CD14-positive monocyte (primary cell): ENCODE measurements at places on chromosomes 4 and X.

GRCh38 chr4:10461091-10461849 is 4.0 kb upstream of the ZNF518B start:
- peak; percentile 79 for DNase-seq

DNA sequence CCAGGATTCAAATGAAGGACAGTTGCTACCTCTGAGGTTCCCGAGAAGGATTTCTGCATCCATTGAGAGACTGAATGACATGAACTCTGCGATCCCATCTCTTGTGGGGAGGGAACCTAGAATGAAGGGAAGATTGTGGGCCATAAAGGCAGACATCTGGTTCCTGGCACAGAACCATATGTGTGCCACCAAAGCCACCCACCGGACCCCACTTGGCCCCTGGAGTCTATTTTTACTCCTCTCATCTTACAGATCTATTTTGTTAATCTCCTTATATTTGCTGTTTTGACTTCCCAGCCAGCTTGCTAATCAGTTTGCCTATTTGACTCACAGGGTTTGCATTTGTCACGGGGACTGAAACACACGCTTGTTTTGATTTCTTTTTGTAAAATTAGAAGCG is 7.3 kb downstream of the SOD3 start:
- no peak for DNase-seq

DNA sequence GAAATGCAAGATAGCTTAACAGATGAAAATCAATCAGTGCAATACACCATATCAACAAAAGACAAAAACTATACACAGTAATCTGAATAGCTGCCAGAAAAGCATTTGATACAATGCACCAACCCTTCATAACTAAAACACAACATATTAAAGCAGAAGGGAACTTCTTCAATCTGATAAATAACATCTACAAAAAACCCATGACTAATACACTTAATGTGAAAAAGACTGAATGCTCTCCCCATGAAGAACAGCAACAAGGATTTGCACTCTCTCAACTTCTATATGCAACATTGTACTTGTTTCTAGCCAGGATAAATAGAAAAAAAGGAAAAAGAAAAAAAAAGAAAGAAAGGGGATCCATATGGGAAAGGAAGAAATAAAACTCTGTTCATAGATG is 139.7 kb downstream of the RBM47 start:
- no peak for DNase-seq

GRCh38 chrX:47523297-47523696 is 37.7 kb upstream of the ARAF start:
- peak; percentile 79 for DNase-seq

DNA sequence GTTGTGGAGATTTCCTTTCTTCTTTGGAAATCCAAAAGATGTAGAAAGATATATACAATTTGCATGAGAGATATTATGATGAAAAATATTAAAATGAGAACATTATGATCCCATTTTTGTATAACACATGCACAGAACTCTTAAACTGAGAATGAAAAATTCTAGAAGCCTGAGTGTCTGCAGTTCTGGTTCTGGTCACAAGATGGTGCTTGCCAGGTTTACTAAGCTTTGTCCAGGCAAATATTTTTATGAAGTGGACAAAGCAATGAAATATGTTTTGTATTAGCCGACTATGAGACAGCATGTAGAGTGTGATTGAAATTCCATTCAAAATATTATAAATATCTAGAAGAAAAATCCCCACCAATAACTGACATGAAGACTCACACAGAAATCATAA is 2.2 kb downstream of the PWWP3B start:
- no peak for DNase-seq

DNA sequence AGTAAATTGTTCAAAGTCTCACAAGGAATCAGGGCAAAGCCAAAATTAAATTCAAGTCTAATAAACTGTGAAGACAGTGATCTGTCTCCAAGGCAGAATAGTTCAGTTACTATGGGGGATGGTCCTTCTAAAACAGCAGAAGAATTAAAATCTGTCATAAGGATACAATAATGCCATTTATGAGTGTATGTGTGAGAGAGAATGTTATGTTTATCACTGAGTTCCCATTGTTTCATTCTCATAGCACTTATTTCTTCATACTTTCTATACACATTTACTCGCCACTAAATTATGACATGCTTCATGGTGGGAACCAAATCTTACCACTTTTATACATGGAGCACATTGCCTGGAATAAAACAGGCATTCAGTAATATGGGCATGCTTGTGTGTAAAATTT is 102.5 kb downstream of the AMMECR1 start:
- DNase-seq: no peak

DNA sequence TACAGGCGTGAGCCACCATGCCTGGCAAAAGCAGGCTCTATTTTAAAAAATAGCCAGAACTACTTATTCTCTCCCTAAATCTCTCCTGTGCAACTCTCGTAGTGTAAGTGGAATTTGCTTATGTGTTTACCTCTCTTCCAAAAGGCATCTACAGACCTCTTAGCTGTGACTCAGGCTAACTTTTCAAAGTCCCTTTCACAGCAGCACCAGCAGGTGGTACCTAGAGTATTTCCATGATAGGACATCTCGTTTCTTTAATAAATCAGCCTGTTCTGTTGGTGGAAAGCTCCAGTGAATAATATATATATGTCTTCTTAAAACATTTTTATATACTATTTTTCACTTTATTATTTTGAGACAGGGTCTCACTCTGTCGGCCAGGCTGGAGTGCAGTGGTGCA is 89.0 kb downstream of the NSUN7 start:
- DNase-seq: no peak

- peak; percentile 70 for DNase-seq
Measured at GRCh38 chr4:102344520-102344953, 745 bp downstream of the SLC39A8 start.

GRCh38 chrX:38732866-38733265 is 68.4 kb upstream of the MID1IP1 start:
- DNase-seq: no peak

- no peak for DNase-seq
Measured at GRCh38 chr4:144402999-144403398, 243.0 kb upstream of the HHIP start.
